T-cell (primary cell): ENCODE measurements at places on chromosomes 13 and 19.

- peak; percentile 25 for DNase-seq
Measured at GRCh38 chr19:52248241-52248640, 21.1 kb upstream of the ZNF766 start.

GRCh38 chr19:13396250-13397080 lies 109.8 kb downstream of the CACNA1A start:
- DNase-seq, result no peak

GRCh38 chr19:46979126-46980105 lies 40.2 kb upstream of the NPAS1 start:
- no peak for DNase-seq

GRCh38 chr13:92745258-92745657 lies 481.3 kb upstream of the GPC6 start:
- DNase-seq, result no peak
